ENCODE measurements at places on chromosomes 6 and 20. TPM values are rescaled to one million over a fixed set of nuclear protein-coding genes. Genes with fewer than 3 reads are reported as not detected.

MYLK2 gene
- 0.81 TPM for total RNA-seq

ANKEF1 gene
- total RNA-seq: 1.1 TPM

KIF25 gene
- total RNA-seq: not detected

TSBP1 gene
- not detected for total RNA-seq

TTBK1 gene
- total RNA-seq: not detected

PAX1 gene
- total RNA-seq: not detected

DNA sequence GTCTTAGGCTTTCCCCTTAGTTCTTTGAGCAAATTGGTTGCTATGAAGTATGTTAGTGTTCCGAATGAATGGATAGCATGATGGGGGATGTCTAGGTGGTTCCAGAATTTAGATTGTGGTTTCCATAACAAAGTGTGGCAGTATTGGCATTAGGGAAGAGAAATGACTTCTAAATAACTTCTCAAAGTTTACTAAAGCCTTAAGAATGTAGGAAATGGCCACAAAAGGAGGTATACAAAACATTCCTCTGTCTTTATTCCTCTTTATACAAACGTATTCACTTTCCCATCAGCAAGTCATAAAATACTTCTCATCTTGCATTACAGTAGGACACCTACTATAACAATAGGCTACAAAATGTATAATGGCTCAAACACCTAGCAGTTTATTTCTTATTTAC lies 279.6 kb downstream of the ESR1 start:
- no peak for DNase-seq

GRCh38 chr6:123635567-123635966 lies 1.2 kb downstream of the TRDN start:
- no peak for DNase-seq

- no peak for DNase-seq
Measured at GRCh38 chr6:116101302-116101718, 657 bp downstream of the NT5DC1 start.

DNA sequence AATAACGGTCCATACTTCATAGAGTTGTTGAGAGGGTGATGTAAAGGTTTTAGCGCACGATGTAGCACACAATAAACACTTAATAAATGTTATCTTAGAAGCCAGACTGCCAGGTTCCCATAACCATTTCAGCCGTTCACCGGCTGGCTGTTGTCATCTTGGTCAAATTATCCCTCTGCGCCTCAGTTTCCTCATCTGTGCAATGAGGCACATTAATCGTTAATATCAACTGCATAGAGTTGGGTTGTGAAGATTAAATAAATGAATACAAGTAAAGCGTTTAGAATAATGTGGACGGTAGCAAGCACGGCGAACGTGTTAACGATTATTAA lies 432 bp upstream of the PSMF1 start:
- no peak for DNase-seq

- DNase-seq: no peak
Measured at GRCh38 chr6:128655978-128656498, 135.6 kb upstream of the PTPRK start.

GRCh38 chr20:42204109-42204660 lies 586.0 kb upstream of the CHD6 start:
- DNase-seq: no peak

GRCh38 chr20:58544891-58545290 lies 29.7 kb upstream of the APCDD1L start:
- peak; percentile 19 for DNase-seq

GRCh38 chr20:34142121-34142520 lies 30.1 kb upstream of the EIF2S2 start:
- DNase-seq: no peak

DNA sequence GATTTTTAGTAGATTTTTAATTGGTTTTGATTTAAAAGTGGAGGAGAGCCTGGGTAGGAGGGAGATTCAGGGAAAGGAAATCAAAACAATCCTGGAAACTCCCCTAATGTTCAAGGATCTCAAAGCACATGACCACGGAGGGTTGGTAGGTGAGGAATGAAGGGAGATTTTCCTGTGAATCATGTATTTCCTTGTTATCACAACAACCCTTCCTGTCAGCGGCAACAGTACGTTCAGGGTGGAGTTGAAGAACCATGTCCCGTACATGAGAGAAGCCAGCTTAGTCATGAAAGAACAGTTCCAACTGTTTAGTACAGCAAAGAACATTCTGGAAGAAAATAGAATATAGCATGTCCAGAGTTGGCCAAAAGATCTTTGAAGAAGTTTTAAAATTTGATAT lies 79.4 kb upstream of the SCAF8 start:
- no peak for DNase-seq

DNA sequence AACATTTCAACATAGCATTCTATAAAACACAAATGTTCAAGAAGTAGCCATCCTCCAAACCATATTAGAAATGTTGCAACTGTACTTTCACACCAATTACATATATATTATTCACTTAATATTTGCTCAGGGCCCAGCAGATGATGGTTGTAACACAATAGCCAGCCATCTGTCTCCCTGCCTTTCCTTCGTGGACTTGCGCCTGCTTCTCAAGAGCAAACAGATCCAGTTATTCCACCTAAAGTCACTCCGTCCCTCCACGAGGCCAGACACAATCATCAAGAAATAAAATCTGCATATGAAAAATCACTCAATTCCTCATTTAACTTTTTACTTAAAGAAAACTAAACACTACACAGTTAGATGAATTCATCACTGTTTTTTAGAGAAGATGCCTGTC lies 160.4 kb downstream of the RALGAPA2 start:
- DNase-seq: no peak

GRCh38 chr6:67560068-67560467 lies 1075.0 kb upstream of the ADGRB3 start:
- DNase-seq: no peak

DNA sequence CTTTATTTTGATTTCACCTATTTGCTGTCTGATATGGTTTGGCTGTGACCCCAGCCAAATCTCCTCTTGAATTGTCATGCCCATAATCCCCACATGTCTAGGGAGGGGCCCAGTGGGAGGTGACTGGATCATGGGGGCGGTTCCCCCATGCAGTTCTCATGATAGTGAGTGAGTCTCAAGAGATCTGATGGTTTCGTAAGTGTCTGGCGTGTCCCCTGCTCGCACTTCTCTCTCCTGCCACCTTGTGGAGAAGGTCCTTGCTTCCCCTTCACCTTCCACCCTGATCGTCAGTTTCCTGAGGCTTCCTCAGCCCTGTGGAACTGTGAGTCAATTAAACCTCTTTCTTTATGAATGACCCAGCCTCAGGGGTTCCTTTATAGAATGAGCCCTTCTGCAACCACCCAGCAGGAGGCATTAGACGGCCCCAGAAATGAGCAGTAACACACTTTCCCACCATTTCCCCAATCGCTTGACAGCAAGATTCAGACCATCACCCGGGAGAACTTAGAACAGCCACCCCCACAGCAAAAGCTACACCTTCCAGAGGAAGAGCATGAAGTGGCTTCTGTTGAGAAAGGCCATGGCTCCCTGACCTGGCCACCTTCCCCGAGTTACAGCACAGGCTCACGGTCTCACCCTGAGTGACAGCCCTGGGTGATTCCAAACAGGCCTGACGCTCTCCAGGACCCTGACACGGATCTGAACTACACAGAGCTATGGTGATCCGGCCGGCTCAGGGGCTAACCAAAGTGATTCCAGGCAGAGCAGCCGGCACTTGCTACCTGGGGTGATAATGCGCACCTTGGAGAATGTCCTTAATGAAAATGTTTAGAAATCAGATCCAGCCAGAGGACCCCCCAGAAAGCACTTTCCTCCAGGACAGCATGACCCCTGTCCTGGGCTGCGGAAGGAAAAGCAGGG lies 131.2 kb upstream of the CDH4 start:
- no peak for DNase-seq

- no peak for DNase-seq
Measured at GRCh38 chr20:15658295-15658694, 915.0 kb downstream of the KIF16B start.

Data from sigmoid colon (tissue), 7 donors.